ENCODE measurements at places on chromosomes 16 and 17.
A peak's percentile ranks its signal among the peaks of the same experiment; 100 is the strongest.

GRCh38 chr16:9328411-9328810 is 237.0 kb downstream of the HAPSTR1 start:
- no peak for DNase-seq

DNA sequence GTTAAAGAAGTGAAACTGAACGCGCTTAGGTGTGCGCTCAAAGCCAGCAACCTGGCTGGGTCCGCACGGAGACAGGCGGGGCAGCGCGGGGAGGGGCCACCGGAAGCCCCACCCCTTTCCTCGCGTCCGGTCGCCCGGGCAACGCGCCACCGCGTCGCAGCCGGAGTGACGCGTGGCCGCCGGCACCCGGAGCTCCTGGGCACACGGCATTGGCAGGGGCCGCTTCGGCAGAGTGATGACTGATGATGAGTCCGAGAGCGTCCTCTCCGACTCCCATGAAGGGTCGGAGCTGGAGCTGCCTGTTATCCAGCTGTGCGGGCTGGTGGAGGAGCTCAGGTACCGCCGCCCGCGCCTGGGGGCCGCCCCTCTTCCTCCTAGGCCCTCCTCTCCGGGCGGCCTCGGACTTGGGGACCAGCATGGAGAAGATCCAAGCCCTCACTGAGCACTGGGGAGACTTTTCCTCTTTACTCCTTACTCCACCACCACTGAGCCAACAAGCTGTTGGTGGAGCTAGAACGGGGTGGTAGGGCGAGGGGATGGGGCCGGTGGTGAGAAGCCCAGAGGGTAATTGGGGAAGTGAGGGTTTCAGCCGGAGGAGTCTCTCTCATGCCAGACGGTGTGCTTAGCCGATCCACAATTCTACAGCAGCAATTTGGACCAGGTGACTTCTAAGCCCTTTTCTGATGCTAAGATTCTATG is 44.9 kb downstream of the PRSS54 start:
- DNase-seq: peak; percentile 57

DNA sequence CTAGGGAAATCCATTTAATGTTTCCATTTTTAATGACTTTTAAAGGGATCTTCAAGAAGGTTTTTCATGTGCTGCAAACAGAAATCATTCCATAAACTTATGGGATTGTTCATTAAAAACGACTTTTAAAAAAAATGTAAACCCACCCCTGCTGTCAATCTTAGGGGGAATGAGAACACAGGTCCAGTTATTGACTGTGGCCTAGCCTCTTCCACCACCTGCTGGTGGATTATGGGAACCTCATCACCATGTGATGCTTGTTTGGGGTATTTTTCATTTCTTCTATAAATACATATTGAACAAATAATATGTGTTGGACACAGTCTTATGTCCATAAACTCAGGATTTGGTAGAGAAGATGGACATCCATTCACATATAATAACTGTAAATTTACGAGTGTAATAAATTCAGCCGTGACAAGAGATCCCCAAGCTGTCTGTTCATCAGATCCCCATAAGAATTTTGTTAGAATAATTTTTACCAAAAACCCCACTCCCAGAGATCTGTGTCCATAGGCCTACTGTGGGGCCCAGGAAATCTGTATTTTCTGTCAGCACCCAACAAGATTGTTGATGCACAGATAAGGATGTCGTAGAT is 42.0 kb upstream of the TMC5 start:
- DNase-seq: no peak

- DNase-seq: no peak
Observed at GRCh38 chr16:54934481-54935265, 4.0 kb downstream of the IRX5 start.

DNA sequence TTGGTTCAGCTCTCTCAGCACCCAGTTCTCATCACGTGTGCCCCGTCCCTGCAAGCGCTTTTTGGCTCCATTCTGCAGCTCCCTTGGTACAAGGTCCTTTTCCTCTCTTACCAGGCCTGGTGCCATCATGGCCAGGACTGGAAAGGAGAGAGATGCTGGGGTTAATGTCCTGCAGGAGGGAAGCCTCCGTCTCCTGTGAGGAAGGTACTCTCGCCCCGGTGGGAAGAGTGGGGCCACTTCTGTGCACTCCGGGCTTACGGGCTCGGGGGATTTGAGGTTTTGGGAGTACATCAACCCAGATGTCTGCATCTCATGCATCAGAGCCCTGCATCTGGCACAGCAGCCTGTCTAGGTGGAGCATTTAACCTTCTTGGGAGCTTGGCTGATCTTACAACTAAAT is 10.1 kb downstream of the CTRB2 start:
- DNase-seq: no peak

DNA sequence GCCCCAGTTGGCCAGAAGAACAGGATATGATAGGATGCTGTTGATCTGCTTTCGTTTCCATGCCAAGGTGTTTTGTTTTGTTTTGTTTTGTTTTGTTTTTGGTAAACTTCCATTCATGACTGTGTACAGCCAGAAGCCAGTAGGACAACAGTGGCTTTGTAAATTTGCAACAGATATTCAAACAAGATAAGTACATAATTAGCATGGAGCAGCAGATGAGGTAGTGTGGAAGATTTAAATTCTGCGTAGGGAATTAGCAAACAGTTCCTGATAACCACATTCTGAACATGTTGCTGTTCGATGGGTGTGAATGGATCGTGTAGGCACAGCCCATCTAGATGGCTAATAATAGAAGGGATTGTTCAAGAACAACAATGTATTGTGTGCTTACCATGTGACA is 1080.1 kb upstream of the RBFOX1 start:
- DNase-seq: no peak

GRCh38 chr16:87033541-87034300 is 283.5 kb downstream of the C16orf95 start:
- DNase-seq: no peak

DNA sequence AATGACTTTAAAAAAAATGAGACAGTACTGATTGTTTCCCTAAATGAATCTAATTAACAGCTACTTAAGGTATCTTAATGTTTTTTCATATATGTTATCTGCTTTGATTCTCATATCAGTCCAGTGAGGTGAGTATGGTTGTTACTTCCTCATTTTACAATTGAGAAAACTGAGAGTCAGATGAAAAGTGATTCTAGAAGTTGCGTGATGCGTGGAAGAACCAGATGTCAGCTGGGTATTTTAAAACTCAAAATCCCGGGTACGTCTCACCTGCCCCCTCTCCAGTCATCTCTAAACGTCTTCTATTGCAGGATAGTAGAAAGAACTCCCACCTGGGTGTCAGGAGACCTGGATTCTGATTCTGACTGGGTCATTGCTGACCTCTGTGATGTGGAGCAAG is 89.2 kb downstream of the MAP2K6 start:
- DNase-seq: no peak

- DNase-seq: no peak
Observed at GRCh38 chr16:54165174-54165911, 121.2 kb downstream of the IRX3 start.

- no peak for DNase-seq
Observed at GRCh38 chr16:58853854-58854791, 120.0 kb upstream of the GOT2 start.

DNA sequence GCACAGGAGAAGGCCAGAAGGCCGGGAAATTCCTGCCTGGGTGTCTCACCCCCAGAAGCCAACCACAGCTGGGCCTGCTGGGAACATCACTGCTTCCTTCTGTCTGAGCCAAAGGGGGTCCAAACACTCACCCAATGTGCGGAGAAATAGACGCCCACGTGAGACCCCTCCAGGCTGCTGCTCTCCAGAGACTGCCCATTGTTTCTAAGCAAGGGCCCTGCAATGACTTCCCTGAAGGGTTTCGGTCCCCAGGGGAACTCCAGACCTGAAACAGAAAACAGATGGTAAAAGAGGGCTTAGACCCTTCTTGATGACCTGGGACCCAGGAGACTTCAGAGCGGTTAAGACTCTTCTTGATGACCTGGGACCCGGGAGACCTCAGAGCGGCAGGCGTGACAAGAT is 41.3 kb downstream of the MRM3 start:
- DNase-seq: no peak

DNA sequence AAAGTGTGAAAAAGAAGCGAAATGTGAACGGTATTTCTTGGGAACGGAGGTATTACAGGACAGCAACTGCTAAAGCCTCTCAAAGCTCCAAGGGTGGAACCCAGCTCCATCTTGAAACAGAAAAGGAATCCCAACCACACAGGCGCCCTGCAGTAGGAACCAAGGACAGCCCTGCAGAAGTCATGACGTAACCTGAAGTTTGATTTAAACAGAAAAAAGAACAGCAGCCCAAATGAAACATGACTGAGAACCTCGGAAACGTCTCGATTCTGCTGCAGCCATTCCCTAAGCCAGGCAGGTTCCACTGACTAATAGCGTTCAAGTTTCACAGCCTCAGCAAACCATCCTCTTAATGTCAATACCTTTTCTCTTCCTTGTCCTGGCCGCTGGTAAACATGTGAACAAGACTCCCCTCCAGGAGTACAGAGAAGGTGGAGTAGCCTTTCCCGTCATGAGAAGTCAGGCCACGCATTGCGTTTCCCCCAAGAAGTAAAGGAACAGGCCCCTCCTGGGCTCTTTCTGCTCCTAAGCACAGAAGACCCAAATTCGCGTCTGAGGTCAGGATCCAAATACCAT is 20.1 kb downstream of the SIAH1 start:
- DNase-seq: no peak

- no peak for DNase-seq
Observed at GRCh38 chr16:67942510-67943255, 1.2 kb downstream of the LCAT start.

GRCh38 chr17:56502120-56502654 is 91.3 kb upstream of the NOG start:
- DNase-seq: no peak

- DNase-seq: no peak
Observed at GRCh38 chr17:42457107-42457792, 1.4 kb upstream of the ATP6V0A1 start.

- DNase-seq: no peak
Observed at GRCh38 chr17:37310940-37311339, 64.8 kb upstream of the C17orf78 start.

DNA sequence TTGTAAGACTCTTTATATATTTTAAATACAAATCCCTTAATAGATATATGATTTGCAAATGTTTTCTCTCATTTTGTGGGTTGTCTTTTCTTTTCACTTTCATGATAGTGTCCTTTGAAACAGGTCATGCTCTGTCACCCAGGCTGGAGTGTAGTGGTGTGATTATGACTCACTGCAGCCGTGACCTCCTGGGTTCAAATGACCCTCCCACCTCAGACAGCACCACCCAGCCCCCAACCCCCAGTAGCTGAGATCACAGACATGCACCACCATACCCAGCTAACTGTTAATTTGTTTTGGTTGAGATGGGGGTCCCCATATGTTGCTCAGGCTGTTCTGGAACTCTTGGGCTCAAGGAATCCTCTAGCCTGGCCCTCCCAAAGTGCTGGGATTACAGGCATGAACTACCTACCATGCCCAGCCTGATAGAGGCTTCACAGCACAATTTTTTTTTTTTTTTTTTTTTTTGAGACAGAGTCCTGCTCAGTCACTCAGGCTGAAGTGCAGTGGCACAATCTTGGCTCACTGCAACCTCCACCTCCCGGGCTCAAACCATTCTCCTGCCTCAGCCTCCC is 18.5 kb upstream of the TMIGD1 start:
- DNase-seq: no peak

- DNase-seq: no peak
Observed at GRCh38 chr16:67028167-67028695, 718 bp upstream of the CBFB start.

DNA sequence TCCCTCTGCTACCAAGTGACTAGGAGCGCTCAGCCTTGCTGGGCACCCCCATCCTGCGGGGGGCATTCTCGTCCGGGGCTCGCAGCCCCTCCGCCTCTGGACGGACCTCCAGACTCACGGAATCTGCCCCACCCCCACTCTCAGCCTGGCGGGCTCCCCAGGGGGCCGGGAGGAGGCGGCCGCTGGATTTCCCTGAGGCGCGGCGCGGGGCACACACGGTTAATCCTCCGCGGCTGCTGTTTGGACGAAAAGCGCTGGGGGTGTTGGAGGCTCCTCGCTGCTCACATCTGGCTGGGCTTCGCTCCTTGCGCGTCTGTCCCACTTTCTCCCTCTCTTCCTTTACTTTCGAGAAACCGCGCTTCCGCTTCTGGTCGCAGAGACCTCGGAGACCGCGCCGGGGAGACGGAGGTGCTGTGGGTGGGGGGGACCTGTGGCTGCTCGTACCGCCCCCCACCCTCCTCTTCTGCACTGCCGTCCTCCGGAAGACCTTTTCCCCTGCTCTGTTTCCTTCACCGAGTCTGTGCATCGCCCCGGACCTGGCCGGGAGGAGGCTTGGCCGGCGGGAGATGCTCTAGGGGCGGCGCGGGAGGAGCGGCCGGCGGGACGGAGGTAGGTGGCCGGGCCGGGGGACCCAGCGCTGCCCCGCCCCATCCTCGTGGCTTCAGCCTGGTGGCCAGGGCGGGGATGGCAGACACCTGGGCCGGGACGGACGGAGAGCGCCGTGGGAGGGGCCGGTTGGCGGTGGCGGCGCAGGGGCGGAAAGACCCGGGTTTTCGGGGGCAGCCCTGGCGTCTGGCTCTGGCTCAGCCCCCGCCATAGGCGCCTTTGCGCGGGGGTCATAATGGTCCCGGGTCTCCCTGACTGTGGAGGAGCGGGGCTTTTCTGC is at the start of gene C1QTNF1:
Gene C1QTNF1, plus strand, starts transcription at position 284 of the 886 bp plus-strand sequence. CDS start 19,800 bp downstream, outside the sequence.
- DNase-seq: no peak

GRCh38 chr17:37064956-37065355 is 116.2 kb downstream of the AATF start:
- no peak for DNase-seq

- no peak for DNase-seq
Observed at GRCh38 chr17:67624886-67625656, 92.7 kb upstream of the NOL11 start.

GRCh38 chr17:19308398-19308797 is 54.1 kb downstream of the B9D1 start:
- no peak for DNase-seq

- DNase-seq: no peak
Observed at GRCh38 chr17:50096092-50096491, 941 bp downstream of the PDK2 start.

- no peak for DNase-seq
Observed at GRCh38 chr16:67258161-67258835, 9.5 kb downstream of the SLC9A5 start.

DNA sequence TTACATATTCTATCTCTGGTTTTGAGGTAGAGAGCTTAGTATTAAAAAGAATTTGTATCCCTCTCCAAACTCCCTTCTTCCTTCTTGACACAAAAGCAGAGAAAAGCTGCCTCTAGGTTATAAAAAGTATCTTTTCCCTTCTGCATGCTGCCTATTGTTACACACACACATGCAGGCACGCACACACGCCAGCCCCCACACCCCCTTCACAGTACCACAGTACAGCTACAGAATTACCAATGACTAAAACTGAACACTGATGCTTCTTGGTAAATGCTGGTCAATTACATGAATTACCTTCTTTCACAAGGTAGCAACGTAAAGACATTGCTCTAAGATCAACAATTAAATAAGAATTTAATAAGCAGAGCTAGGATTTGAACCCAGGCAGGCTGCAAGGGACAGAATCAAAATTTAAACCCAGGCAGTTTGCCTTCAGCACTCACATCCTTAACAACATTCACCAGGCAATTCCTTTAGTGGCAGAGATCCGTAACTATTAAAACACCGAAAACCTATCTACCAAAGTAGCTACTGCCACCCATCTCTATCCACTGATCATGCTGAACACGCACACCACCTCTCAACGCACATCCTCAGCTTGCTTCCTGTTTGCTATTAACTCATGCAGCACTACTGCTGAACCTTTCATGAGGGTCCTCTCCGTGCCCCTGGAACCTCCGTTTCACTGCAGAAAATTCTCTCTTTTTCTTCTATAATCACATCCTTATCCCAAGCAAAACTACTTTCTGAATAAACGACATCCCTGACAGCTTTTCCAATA is 37.8 kb downstream of the YWHAE start:
- DNase-seq: no peak

GRCh38 chr16:17466876-17467275 is 3.9 kb downstream of the XYLT1 start:
- no peak for DNase-seq
